ENCODE measurements at places on chromosomes 2 and 18. TPM values are rescaled to one million over a fixed set of nuclear protein-coding genes. Genes with fewer than 3 reads are reported as not detected.
A peak's percentile ranks its signal among the peaks of the same experiment; 100 is the strongest.

FIGN gene
- 9.0 TPM for polyA plus RNA-seq

DNA sequence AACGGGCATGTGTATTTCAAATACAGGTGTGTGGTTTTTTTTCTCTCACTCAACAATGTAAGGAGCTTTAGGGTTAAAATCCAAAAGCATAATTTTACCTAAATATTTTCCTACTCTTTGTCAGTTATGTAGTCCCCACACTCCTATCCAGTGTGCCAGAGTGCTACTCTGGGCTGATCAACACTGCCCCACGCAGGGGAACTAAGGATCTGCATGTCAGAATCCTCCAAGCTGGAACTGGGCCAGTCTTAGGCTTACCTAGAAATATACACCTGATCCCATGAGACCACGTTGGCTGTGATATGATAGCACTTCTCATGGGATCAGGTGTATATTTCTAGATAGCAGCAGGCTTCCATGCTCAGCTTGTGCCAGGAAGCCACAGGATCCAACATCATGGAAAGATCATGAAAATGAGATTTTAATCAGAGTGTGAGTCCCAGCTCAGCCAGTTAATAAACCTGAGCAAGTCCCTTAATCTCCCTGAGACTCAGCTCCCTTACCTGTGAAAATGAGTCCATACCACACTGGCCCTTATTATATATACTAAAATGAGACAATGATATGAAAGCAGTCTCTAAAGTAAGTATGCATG lies 29.7 kb downstream of the CCDC141 start:
- no peak for DNase-seq

GRCh38 chr2:12318427-12319057 lies 398.2 kb upstream of the TRIB2 start:
- DNase-seq = no peak

DNA sequence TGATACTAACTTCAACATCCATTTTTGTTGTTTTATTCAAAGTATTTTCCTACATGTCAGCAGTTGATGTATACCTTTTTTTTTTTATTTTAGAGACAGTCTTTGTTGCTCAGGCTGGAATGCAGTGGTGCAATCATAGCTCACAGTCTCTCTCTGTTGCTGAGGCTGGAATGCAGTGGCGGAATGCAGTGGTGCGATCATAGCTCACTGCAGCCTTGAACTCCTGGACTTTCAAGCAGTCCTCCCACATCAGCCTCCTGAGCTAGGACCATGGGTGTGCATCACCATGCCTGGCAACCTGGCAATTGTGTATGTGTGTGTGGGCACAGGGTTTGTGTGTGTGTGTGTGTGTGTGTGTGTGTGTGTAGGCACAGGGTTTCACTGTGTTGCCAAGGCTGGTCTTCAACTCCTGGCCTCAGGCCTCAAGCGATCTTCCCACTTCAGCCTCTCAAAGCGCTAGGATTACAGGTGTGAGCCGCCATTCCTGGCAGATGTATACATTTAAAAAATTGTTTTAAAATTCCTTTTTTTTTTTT lies 24.8 kb downstream of the SANBR start:
- no peak for DNase-seq

CHRNA1 gene
- polyA plus RNA-seq = 0.46 TPM

OR6B2 gene
- not detected for polyA plus RNA-seq

PKDCC gene
- 105 TPM for polyA plus RNA-seq

- no peak for DNase-seq
Observed at GRCh38 chr2:230569298-230569697, 143.3 kb upstream of the CAB39 start.

DNA sequence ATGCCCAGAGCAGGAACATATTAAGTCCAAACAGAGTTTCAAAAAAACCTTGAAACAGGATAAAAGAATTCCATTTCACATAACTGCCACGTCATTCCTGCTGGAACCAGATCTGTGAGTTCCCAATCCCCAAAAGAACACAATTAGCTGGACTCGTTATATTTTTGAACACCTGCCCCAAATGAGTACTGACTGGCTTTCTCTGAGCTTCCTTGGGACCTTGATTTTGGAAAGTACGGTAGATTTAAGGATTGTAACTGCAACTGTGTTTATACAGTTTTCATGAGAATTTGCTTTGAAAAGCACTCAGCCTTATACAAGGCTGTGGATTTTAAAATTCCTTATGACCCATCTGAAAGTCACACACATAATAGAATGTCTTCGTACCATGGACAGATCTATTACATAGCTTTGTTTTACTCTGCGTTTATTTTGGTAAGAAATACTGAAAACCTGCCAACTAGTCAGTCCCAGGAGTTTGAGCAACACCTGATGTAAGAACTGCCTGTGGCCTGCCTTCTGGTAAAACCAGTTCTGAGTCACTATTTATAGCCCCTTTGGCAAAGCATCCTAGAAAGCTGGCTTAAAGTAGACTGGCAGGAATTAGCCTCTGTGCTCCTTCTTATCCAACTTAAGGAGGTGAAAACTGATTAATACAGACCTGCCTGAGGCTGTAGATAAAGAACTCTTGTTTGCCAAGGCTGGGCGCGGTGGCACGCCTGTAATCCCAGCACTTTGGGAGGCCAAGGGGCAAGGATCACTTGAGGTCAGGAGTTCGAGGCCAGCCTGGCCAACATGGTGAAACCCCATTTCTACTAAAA lies 48.1 kb downstream of the MERTK start:
- peak; percentile 65 for DNase-seq

DNA sequence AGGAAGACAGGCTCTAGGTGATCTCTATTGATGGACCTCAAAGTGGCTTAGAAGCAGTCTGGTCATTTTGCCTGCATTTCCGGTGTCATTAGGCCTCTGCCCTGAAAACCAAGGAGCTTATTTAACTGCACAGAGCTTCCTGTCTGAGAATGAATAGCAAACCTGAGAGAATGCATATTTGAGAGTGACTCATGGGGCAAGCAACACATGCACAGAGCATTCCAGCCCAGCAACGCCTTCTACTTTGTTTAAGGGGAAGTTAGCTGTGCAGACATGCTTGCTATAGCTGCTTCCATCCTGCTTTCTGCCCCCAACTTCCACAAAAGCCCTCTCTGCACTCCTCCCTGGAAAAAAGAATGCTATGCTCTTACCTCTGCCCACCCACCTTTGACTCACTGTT lies 232.8 kb downstream of the GRB14 start:
- no peak for DNase-seq

GRCh38 chr18:24584813-24585212 lies 124.4 kb downstream of the HRH4 start:
- no peak for DNase-seq

CFAP65 gene
- polyA plus RNA-seq = 2.5 TPM

RAB1A gene
- polyA plus RNA-seq = 173 TPM

DNA sequence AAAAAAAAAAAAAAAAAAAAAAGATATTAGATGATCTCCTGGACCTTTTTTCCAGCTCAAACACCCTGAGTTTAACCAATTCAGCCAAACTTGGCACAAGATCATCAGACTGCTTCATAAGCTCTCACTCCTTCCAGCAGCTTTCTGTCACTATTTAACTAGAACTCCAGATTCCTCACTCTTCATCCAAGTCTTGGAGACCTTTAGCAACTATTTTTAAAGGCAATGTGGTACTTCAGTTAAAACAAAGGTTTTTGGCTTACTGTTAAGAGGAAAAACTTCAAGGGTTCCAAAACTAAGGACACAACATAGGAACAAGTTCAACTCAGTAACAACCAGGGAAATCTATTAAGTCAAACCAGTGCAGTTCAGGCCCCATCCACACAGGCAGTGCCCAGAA lies 23.2 kb downstream of the LAMA1 start:
- peak; percentile 19 for DNase-seq

MYO7B gene
- 0.70 TPM for polyA plus RNA-seq

- no peak for DNase-seq
Observed at GRCh38 chr2:29129586-29130281, 14.5 kb downstream of the CLIP4 start.

MRO gene
- 0.24 TPM for polyA plus RNA-seq

DNA sequence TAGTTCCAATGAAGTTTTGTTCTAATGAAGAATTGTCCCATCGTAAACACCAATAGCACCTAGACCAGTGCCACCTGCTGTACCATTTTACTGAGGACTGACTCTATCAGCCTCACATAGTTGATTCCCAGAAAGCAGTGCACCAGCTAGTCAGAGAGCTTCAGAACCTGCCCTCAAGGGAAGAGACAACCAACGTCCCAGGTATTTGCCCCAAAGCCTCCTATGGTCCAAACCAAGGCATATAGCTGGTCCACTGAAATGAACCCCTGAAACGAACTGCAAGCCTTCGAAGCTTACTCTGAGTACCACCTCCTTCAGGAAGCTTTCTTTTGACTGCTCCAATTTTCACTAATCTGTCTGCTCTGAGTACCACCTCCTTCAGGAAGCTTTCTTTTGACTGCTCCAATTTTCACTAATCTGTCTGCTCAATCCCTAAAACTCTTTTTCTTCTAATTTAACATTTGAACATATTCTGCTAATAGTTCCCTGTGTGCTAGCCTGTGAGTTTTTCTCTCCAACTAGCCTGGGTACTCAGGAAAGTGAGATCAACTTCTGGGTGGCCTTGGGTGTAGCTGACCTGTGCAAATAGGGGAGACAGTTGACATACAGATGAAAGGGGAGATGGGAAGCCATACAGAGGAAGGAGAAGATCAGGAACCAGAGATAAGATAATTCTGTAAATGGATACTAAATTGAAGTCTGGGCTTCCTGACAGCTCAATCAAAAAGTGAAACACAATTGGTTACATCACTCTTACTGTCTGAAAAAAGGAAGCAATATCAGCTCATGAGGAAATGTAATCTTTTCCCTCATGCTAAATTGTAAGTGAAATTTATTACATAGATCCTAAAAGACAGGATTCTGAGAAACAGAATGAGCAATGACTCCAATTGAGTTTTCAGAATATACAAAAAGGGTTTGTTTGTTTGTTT lies 33.5 kb upstream of the EML4 start:
- DNase-seq = no peak

DNA sequence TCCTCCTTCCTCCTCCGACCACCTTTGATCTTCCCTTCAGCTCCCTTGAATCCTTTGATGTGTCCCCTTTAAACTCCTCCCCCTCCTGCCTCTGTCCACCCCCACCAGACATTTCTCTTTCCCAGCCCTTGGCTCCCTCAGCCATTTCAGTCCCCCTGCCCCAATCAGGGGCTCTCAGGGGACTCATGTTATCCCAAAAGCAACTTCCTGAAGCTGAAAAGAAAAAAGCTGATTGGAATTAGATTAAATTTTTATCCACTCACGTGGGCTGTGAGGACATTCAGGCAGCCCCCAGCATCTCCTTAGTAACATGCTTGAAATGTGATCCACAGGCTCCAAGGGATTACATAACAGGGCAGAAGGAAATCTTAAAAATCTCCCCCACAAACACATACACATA lies 81.3 kb downstream of the NEURL3 start:
- DNase-seq = no peak

GRCh38 chr2:70726947-70727725 lies 40.9 kb downstream of the ADD2 start:
- DNase-seq = no peak

- no peak for DNase-seq
Observed at GRCh38 chr2:190909680-190910079, 29.1 kb downstream of the GLS start.

DNA sequence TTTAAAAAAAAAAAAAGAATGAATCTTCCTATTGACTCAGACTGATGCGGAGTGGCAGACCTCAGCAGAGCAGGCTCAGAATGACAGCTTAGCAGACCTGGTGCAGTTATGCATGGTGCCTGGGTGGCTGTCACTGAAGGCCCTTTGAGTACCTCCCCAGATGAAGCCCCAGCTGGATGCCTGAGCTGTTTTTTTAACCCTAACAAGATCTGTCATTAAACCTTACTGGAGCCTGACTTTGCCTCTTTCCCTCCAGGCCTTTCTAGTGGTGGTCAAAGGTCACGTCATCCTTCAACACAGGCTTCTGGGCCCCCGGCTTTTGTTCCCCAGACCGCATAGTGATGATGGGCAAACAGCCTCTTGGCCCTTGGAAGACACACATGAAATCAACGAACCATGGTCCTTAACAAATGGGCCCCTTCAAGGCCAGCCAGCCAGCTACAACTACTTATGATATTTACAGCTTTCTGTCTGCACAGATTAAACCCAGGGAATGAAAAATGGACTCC lies 138.3 kb upstream of the CYP1B1 start:
- DNase-seq = no peak

PPP4R1 gene
- polyA plus RNA-seq = 109 TPM

DNA sequence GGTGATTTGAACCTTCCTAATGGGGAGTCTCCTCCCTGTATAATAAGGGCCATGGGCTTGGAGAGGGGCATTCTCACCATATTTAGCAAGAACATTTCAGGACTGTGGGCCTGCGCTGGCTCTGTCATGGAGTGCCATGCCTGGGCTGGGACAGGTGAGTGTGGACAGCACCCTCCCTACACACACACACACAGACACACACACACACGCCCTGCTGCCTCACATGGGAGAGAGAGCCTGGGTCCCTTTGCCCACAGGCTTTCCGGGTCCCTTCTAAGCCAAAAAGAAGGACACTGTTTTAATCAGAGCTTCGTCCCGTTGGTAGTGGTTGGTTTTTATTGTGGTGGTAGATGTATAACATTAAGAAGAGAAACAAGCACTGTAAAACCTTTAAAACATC lies 31.4 kb upstream of the TMEM87B start:
- DNase-seq = no peak

GRCh38 chr2:70528276-70528675 lies 25.4 kb downstream of the TGFA start:
- no peak for DNase-seq

COL4A4 gene
- polyA plus RNA-seq = 9.5 TPM

- no peak for DNase-seq
Observed at GRCh38 chr2:192412394-192412793, 217.7 kb upstream of the TMEFF2 start.

GRCh38 chr2:18062892-18063291 lies 184.4 kb downstream of the KCNS3 start:
- DNase-seq = no peak

GRCh38 chr2:45938649-45939511 lies 287.4 kb downstream of the PRKCE start:
- DNase-seq = peak; percentile 80

SERPINB8 gene
- polyA plus RNA-seq = 2.9 TPM

- no peak for DNase-seq
Observed at GRCh38 chr18:813172-814071, 1.4 kb upstream of the YES1 start.

DNA sequence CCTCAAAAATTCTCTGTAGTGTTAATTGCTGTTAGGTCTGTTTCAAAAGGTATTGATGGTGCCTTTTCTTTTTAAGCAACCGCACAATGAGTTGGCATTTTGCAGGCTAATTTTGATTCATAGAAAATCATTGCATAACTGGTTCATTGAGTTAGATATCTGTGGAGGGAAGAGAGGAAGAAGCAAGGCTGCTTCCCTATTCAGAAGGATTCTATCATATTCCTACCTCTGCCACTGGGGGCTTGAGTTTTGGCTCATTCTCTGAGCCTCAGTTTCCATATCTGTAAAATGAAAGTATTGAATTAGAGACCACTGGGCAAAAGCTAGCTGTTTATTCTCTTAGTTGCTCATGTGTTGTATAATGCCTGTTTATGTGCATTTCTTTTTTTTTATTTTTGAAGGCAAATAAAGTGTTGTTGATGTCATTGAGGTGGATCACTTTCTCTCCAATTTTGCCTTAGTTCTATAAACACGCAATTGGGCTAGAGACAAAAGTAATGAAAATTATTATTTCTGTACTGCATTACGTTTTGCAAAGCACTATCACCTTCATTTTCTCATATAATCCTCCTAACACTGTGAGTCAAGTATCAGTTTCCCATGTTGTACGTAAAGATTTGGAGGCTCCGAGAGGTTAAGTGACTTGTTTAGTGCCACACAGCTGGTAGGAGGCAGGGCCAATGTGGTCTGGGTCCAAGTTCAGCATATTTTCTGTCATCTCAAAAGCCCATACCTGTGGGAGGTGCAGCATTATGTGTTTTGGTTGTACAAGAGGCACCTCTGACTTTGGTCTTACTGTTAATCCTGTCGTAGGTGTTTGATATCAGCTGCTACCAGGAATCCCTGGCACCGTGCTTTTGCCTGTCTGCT lies 5.9 kb downstream of the TRIB2 start:
- no peak for DNase-seq
